ENCODE measurements at places on chromosomes 2 and 18.

- DNase-seq = no peak
Measured at GRCh38 chr2:239461291-239462190, 60.7 kb upstream of the HDAC4 start.

GRCh38 chr2:59594671-59595222 is 958.7 kb downstream of the BCL11A start:
- DNase-seq = no peak

DNA sequence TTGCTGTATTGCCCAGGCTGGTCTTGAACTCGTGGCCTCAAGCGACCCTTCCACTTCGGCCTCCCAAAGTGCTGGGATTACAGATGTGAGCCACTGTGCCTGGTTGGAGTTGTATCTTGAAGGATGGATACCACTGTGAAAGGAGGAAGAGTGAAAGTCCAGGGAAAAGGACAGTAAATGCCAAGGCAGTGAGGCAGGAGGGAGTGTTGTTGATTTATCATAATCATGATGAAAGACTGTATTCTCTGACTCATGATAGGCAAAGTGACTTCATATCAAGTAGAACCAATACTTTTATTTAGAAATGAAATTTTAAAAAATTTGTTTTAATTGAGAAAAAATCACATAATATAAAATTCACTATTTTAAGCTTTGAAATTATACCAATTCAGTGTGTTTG is 162.3 kb downstream of the ARHGAP28 start:
- DNase-seq = no peak

DNA sequence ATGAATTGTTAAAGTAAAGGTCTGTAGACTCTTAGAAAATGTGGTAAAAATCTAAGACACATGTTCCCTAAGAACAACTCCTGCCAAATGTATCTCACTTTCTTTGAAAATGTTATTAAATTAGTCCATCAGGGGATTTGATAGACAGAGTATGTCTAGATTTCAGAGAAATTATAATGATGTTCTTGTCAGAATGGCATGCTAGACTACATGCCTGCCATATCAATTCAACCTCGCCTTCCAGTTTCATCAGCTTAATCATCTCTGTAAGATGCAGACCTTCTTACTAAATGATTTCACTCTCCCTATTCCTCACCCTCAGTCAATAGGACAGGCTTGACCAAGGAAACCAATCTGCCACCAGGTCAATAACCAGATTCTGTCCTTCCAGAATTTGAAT is 368.4 kb downstream of the TXNL1 start:
- no peak for DNase-seq

- DNase-seq = no peak
Measured at GRCh38 chr18:58091099-58091611, 47.1 kb downstream of the NEDD4L start.

DNA sequence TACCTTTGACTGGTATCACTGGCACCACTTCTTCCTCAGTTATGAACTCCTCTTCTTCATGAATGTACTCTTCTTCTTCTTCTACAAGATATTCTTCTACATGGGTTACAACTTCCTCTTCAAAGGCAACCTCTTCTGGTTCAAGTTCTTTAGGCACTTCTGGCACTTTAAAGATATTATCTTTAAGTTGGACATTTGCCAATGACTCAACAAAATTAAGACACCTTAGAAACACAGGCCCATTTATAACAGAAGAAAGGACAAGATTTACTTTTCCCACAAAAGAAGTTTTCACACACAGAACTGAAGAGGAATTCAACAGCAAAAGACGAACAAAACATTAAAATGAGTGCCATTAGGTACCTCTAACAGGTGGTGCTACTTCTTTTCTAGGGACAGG is 127.3 kb downstream of the TTN start:
- DNase-seq = no peak

Data from CD8-positive, alpha-beta T cell (primary cell).